Forelimb muscle (tissue), 1 donor: ENCODE measurements at places on chromosomes 5 and 9.

DNA sequence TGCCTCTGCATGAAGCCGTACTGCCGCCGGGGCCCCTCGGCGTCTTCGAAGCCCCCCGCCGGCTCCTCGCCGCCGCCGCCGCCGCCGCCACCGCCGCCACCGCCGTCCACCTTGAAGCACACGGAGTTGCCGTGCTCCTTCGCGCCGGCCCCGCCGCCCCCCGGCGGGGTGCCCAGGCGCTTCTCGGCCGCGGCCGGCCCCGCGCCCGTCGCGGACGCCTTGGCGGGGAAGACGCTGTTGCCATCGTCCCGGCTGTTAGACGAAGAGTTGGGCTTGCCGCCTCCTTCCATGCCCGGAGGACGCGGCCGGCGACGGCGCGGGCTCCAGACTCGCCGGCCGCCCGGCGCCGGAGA lies 400 bp downstream of the HCN1 start:
- DNase-seq, result no peak

DNA sequence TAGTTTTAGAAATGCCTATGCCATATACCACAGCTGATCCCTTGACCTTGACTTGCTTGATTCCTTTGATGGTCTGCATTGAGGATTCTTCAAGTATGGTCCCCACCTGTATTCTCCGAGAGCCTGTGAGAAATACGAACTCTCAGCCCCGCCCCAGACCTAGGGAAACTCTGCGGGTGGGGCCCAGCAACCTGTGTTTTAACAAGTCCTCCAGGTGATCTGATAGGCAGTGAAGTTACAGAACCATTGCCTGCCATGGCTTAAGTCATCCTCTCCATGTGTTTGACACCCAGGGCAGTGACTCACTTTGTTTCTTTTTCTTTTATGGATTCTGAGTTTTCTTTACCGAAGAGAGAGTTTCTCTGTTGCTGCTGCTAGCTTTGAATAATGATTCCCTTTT lies 18.5 kb downstream of the FRMPD1 start:
- DNase-seq, result no peak

- no peak for DNase-seq
Measured at GRCh38 chr9:89409466-89409865, 88.4 kb downstream of the SEMA4D start.

GRCh38 chr9:79988126-79988525 lies 416.4 kb downstream of the TLE4 start:
- no peak for DNase-seq

DNA sequence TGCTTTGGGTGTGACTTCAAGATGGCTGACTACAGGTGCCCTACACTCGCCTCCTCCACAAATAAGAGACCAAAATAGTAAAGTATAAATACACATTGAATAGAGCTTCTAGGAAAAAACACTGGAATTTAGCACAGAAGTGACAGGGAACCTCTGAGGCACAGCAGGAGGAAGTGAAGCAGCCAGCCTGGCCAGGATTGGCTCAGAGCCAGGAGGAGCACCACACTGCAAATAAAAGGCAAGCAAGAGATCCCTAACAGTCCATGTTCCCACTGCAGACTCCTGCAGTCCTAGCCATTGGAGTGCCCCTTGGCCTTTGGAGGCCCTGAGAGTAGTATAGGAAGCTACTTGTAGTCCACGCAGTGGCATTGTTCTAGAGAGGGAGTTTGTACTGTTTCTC lies 186.7 kb upstream of the TLX3 start:
- no peak for DNase-seq

- no peak for DNase-seq
Measured at GRCh38 chr9:38106488-38106887, 37.5 kb upstream of the SHB start.

GRCh38 chr9:130111786-130112537 lies 58.3 kb downstream of the GPR107 start:
- DNase-seq, result no peak

GRCh38 chr5:173383711-173384110 lies 55.5 kb upstream of the STC2 start:
- DNase-seq, result no peak

DNA sequence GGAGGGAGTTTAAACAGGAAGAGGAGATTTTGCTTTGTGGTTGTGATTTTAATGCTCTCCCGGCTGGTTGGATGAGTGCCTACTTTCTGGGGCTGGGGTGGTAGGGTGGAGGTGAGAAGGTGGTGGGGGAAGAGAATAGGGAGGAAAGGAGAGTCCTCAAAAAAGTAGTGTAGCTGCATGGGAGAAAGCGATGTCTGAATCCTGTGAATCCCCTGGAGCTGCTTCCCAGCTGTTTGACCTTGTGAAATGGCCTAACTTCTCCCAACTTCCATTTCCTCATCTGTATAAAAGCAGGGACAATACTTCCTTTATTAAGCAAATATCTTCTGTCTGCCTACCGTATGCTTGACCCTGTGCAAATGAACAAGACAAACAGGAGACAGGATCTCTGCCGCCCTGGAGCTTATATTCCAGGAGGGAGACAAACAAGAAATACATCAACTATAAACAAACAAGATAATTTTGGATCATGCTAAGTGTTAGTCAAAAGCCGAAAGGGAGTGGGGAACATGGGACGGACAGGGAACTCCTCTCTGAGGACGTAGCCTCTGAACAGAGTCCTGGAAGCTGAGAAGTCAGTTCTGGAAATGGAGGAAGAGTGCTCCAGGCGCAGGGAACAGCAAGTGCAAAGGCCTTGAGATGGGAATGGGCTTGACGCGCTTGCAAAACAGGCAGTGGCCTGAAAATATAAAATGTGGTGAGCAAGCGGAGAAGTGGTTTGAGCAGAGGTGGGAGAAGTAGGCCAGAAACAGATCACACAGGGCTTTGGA lies 103.5 kb downstream of the SPRY4 start:
- DNase-seq, result no peak

- DNase-seq, result no peak
Measured at GRCh38 chr5:586751-587285, 25.3 kb upstream of the CEP72 start.

DNA sequence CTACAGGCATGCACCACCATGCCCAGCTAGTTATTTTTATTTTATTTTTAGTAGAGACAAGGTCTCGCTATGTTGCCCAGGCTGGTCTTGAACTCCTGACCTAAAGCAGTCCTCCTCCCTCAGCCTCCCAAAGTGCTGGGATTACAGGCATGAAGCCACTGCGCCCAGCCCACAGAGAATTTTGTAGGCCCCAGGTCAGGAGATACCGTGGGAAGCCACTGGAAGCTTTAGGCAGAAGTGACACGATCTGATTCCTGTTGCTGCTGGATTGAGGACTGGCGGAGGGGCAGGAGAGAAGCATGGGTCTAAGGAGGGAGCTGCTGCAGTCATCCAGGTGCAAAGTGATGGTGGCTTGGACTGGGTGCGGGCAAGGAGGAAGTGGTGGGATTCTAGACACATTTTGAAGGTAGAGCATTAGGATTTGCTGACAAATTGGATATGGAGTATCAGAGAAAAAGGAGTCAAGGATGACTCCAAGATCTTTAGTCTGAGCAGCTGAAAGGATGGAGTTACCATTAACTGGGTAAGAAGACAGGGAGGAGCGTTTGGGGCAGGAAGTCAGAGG lies 20.7 kb downstream of the TCF7 start:
- no peak for DNase-seq

DNA sequence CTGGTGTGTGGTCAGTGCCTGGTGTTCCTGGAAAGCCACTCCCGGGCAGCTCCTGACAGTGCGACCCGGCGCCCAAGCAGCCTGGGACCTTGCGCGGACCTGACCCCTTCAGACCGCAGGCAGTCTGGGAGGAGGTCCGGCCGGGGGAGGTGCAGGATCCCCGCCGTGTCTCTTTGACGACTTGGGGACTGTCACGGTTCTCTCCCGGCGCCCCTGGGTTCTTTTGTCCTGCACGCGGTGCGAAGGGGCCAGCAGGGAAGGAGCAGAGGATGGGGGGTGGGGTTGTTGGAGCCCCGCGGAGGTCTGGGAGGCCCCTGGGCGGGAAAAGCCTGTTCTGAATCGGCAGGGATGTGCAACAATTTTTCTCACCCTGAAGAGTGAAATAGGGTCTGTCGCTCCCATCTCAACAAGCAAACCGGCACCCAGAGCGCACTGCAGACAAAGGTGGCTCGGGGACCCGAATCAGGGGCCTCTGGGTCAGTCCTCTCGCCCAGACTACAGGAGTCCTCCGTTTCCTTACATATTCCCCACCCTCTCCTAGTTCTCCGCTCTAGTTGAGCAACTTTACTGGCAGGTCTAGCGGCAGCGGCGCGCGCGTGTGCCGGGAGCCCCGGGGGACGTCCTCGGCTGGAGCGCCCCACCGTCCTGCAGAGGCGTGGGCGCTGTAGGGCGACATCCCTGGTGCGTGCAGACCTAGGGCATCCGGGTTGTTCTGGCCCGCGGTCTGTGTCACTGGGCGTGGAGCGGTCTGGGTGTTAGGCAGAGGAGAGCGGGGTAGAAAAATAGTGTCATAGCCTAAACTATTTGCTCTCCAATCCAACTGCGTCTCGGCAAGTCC lies 1.2 kb downstream of the VCAN start:
- no peak for DNase-seq

- DNase-seq, result no peak
Measured at GRCh38 chr9:68505681-68506409, 34.8 kb downstream of the TMEM252 start.

GRCh38 chr5:145988993-145989392 lies 52.6 kb downstream of the SH3RF2 start:
- no peak for DNase-seq

GRCh38 chr9:38036359-38037084 lies 32.5 kb downstream of the SHB start:
- DNase-seq, result no peak

- DNase-seq, result no peak
Measured at GRCh38 chr9:131426545-131426944, 32.7 kb downstream of the PRRC2B start.

DNA sequence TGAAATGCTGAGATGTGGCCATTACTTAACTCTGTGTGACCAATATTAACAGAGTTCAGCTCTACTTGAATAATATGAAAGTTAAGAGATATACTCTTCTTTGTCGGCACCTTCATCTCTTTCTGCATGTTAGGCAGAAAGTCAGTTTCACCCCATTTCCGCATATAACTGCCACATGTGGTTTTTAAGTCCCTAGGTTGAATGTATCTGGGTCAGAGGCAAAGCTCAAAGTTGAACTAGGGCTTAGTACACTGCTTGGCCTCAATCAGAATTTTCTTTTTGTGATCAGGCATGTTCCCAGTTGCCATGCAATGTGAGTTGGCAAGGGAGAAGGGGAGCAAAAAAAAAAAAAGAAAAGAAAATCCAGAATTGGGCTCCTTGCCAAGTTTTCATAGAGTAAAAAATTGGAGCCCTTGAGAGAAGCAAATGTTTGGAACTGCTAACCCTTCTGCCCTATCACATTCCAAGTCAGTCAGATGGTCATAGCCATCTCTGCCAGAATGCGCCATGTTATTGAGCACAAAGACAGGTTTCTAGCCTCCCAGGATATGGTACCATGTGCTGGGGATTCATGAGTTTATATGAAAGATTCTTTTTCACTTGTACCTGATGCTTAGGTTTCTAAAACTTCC lies 251.2 kb upstream of the RORB start:
- no peak for DNase-seq

GRCh38 chr5:24805230-24805629 lies 160.5 kb upstream of the CDH10 start:
- DNase-seq, result no peak

DNA sequence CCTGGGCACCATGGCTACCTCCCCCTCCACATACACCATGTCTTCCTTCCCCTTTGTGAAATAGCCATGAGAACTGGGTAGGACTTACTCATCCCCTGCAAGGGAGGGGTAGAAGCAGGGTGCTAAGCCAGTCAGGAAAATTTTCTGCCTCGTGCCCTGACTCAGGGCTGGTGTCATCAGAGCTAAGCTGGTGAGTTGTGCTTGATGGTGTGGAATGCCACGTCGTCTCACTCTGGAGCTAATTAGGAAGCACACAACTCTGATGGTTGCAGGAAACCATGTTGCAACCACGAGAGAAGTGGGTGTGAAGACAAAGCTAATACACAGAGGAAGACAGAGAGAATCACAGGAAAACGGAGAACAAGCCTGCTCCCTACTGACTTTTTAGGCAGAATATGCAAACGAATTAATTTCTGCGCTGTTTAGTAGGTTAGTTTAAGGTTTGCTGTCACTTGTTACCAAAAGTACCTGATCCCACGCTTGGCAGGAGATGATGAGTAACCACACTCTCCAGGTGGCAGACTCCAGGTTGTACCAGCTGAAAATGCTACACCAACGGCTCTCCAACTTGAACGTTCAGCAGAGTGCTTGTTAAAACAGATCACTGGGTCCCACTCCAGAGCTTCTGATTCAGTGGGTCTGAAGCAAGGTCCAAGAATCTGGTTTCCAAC lies 54.5 kb downstream of the STK10 start:
- DNase-seq, result no peak

GRCh38 chr5:145976431-145977155 lies 40.2 kb downstream of the SH3RF2 start:
- no peak for DNase-seq

DNA sequence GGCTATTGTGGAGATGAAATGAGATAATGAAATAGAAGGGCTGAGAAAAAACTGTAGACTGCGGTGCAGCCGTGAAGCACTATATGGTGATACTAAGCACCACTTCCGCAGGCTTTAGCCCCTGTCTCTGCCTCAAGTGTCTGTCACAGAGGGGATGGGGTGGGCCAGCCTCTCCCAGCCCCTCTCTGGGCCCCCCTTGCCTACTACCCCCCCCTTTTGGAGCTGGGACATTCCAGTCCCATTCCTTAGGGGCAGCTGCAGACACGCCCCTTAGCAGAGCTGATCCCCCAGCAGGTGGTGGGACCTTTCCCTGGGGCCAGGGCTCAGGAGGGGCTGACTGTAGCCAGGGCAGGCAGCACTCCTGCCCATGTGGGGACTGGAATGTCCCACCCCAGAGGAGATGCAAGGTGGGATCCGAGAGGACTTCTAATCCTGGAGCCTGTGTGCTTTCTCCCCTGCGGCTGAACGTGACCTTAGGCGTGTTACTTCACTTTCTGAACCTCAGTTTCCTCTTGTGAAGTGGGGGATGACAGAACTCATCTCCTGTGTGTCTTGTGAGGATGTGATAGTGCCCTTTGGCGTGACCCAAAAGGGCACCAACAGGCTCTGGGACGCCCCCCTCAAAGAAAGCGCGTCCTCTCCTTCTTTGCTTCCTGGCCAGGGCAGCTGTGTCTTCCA lies 1.9 kb downstream of the N4BP3 start:
- DNase-seq, result no peak

- no peak for DNase-seq
Measured at GRCh38 chr9:134226221-134226930, 62.0 kb upstream of the RNU6ATAC start.

GRCh38 chr5:763998-764781 lies 20.3 kb downstream of the ZDHHC11B start:
- no peak for DNase-seq

- no peak for DNase-seq
Measured at GRCh38 chr5:87061046-87061445, 206.6 kb upstream of the RASA1 start.

GRCh38 chr5:175854231-175855040 lies 16.9 kb upstream of the CPLX2 start:
- no peak for DNase-seq
